ENCODE measurements at places on chromosomes 2 and 18.

DNA sequence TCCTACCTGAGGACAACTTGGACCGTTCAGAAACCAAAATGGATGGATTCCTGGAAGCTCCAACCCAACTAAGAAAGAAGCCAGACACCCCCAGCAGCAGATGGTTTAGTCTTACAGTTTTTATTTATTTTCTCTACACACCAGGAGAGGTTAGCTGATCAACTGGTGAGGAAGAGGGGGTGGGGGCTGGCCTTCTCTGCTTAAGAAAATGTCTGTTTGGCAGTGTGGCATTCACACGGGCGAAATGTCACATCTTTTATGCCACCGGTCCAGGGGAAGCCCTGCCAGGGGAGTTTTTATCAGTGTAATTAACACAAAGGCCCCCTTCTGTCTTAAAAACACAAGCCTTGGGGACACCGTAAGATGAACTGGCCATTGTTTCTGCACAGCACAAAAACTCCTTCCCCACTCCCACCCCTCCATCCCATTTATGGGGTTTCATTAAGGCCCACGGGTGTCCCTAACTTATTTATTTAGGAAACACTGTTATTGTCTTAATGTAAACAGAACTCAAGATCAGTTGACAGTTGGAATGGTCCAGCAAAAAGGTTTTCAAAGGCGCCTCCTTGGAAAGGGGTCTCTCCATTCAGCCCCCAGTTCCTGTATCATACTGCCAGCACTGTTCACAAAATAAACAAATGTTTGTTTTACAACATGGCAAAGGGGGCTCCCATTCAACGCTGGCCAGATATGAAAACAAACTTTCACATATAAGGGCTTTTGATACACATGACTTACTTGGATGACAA, 217.0 kb downstream of the C1D start:
- no peak for DNase-seq

- DNase-seq, result no peak
These were observed 17.8 kb downstream of the SERPINB13 start for GRCh38 chr18:63604791-63605567.

GRCh38 chr2:33062665-33063250, 116.0 kb downstream of the LTBP1 start:
- no peak for DNase-seq

- DNase-seq, result peak; percentile 80
These were observed 158.3 kb downstream of the LDLRAD4 start for GRCh38 chr18:13376841-13377351.

- no peak for DNase-seq
These were observed 84.0 kb downstream of the EVA1A start for GRCh38 chr2:75476761-75477160.

GRCh38 chr18:50644807-50645206, 84.9 kb downstream of the MAPK4 start:
- DNase-seq, result no peak

- DNase-seq, result no peak
These were observed 34.9 kb upstream of the NEDD4L start for GRCh38 chr18:58009166-58009565.

- DNase-seq, result no peak
These were observed 32.8 kb upstream of the DNAH7 start for GRCh38 chr2:196101325-196101991.

GRCh38 chr2:23145460-23145859, 239.5 kb upstream of the KLHL29 start:
- no peak for DNase-seq

DNA sequence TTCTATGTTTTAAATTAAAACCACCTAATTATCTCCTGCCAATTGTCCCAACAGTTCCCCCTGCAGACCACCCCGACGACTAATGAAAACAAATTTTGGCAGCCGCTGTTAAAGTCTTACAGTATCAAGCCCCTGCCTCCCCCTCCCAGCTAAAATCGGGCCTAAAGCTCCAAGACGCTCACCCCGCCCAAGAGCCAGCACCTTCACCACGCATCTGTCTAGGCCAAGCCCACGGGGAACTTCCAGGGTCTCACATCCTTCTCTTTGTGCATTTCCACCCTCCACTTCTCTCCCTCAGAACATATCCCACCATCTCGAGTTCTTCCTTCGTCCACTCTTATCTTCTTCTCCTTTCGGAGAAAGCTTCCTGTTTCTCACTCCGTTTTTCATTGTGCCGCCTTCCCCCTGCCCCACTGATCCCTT, 445 bp downstream of the PRPF40A start:
- DNase-seq, result no peak

DNA sequence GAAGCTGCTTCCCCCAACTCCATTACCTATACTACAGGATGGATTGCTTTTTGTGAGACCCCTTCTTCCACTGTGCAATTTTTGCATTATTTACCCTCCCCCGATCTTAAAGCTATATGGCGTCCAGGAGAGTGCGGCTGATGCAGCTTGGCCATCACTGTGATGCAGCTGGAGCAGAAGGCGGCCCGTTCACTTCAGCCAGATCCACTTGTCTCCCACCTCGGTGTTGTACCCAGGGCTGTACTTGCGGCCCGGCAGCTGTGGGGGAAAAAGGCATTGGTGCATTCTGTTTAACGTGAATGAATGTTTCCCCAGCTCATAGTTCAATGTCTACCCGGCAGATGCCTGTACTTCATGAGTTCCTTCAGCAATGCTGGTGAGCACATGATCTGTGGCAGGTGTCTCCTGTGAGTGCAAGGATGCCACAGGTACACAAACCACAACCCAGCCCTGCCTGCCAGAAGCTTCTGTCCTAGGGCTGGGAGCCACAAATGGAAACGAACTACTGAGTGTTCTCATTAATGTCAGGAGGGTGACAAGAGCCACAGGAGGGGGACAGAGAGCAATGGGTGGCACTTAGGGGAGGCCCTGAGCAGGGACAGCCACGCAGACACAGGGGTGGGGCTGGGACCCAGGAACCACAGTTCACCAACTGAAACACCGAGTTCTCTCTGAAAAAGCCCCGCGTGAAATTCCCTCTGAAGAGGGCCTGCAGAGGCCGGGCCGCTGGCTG, 64.0 kb downstream of the NDUFA10 start:
- no peak for DNase-seq

- no peak for DNase-seq
These were observed 84.0 kb downstream of the MSH2 start for GRCh38 chr2:47486841-47487497.

GRCh38 chr2:23709311-23709710, 217.6 kb downstream of the ATAD2B start:
- no peak for DNase-seq

DNA sequence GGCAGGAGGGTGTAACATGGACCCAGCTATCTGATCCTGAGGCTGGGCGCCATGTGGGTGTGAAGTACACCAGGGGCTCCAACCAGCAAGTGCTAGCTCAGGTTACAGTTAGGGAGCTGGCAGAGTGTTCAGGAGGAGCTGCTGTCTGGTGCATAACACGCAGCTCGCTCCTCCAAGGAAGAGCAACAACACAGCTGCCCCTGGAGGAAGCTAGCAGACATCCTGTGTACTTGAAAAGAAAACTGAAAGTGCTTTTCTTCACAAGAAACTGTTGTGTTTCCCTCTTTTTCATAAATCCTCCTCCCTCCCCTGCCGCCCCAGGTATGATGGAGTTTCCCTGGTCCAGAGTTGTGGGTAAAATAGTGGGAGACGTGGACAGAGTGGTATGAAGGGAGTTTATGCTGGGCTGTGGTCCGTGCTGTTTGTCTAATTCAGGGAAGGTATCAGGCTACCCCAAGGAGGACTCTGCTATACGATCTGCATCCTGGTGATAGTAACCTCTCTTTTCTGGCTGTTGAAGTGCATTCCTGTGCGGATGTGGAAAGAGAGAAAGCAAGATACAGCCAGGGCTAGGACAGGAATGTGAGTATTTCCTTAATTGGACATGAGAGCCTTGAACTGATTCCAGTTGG, 6.1 kb upstream of the LBH start:
- no peak for DNase-seq

DNA sequence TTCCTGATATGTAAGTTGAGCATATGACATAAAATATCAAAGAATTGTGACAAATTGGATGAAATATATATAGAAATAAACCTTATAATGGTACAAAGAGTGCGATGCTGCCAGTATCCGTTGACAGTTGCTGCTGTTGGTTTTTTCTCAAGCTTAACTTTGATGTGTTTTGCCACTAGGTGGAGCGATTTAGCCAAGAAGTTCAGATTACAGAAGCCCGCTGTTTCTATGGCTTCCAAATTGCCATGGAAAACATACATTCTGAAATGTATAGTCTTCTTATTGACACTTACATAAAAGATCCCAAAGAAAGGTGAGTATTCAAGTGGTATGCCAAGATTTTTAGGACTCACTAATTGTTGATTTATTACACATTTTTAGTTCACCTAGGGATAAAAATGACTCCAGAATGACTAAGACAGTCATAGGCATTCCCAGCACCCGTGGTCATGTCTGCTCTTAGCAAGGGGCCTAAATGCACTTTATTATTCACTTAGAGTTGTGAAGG, 2.1 kb downstream of the RRM2 start:
- no peak for DNase-seq

- DNase-seq, result no peak
These were observed 91.5 kb downstream of the DYM start for GRCh38 chr18:49368876-49369440.

DNA sequence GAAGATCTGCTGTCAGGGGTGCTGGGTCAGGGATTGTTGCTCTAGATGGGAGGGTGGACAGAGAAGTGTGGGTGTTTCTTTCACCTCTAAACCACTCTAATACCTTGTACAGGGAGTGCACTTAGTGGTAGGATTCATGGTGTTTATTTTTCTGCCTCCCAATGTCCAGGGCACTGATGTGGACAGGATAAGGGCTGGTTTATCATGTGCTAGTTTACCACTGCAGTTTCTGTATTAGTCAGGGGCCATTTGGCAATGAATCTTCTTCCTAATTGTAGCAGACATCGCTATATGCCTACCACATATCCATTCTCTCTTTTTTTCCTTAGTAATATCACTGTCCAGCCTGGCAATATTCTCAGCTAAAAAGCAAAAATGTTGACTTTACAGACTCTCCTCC, 50.3 kb upstream of the LRRTM1 start:
- DNase-seq, result no peak

GRCh38 chr18:46072376-46072867, 362 bp upstream of the PSTPIP2 start:
- DNase-seq, result no peak

GRCh38 chr18:78643004-78643403, 336.6 kb upstream of the SALL3 start:
- DNase-seq, result no peak

DNA sequence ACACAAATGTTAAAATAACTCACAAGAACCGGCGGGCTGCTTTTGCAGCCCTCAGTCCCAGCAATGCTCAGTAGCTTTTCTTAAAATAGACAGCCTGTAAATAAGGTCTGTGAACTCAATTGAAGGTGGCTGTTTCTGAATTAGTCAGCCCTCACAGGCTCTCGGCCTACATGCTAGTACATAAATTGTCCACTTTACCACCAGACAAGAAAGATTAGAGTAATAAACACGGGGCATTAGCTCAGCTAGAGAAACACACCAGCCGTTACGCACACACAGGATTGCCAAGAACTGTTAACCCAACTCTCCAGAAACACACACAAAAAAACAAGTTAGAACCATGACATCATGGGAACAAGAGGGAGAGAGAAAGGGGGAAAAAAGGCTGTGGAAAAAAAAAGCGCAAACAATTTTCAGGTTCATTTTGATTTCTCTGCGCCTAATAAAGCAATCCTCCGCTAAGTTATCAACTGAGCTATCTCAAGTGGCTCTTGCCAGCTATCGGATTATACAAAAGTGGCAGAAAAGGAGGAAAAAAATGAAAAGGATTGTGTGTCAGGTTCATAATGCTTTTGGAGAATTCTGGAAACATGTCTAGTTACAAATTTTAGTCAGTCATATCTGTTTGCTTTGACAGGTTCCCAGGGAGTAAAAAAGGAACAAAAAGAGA, 89.1 kb downstream of the ZEB2 start:
- DNase-seq, result no peak

DNA sequence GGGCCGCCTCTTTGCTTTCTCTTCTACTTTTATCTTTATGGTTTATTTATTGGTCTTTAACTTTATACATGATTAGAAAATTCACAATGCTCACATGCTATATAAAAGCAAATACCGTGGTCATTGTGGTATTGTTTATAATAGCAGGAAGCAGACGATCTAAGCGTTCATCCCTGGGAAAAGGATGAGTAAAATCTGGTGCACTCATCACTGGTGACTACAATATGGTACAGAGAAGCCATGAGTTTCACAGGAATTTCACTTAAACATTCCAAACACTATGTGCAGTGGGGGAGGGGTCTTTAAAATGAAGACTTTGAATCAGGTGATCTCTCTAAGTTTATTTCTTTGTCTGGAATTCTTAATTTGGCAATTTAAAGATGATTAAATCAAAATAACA, 97.9 kb downstream of the SCN3A start:
- no peak for DNase-seq

DNA sequence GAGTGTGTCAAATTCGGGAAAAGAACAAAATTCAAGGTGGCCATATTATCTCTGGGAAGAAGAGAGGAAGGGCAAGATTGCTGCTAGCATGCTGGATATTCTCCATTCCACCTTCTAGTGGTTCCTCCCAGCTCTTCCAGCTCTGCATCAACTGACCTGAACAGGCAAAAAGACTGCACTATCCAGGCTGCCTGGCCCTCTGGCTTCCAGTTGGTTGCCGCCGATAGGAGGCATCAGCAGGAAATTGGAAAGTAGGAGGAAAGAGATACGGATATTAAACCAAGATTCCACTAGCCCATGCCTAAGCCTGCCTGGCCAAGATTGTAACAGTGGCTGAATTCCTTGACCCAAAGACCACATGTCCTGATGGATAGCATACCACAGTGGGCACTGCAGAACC, 1.7 kb upstream of the RTTN start:
- DNase-seq, result no peak

- DNase-seq, result no peak
These were observed 184.7 kb downstream of the NEDD4L start for GRCh38 chr18:58228762-58229161.

DNA sequence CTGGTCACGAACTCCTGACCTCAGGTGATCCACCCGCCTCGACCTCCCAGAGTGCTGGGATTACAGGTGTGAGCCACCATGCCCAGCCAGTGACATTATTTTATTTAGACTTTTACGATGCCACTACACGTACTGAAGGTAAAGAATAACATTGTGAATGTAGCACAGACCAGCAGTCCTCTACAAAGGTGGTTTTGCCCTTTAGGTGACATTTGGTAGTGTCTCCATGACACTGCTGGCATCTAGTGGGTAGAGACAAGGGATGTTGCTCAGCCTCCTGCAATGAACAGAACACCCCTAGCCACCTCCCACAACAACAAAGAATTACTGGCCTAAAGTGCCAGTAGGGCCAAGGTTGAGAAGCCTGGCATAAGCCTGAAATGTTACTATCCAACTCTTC, 69.5 kb downstream of the MYOM1 start:
- DNase-seq, result no peak

- no peak for DNase-seq
These were observed 20.6 kb downstream of the RPL37A start for GRCh38 chr2:216519154-216519762.

- no peak for DNase-seq
These were observed 42.9 kb upstream of the ATG16L1 start for GRCh38 chr2:233208382-233209116.

GRCh38 chr2:72827966-72828646, 2.3 kb upstream of the EXOC6B start:
- no peak for DNase-seq

Data from osteocyte (in vitro differentiated cells).